Activated CD8-positive, alpha-beta memory T cell treated with anti-CD3 and anti-CD28 coated beads, Interleukin-2, amount 10 ng/mL, durations not matched to agents 7 days and 5 days (primary cell): ENCODE measurements at places on chromosomes 7 and 10.

DNA sequence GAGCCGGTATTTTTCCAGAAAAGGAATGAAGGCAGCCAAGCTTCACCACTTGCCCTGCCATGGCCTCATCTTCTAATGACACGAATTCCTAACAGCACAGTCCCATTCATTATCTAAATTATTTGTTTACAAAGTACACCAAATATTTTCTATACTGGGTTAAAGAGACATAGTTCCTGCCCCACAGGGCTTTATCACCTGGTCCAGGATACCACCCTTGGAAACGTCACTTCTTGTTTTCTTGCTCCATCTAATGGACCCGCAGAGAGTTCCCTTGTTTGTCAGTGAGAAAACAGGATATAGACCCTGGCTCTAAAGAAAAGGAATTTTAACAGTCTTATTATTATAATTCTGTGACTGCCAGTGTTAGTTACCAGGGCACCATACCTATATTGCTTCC, 1165.4 kb downstream of the GATA3 start:
- no peak for DNase-seq

- no peak for DNase-seq
Observed at GRCh38 chr10:14926061-14926470, 27.8 kb downstream of the DCLRE1C start.

DNA sequence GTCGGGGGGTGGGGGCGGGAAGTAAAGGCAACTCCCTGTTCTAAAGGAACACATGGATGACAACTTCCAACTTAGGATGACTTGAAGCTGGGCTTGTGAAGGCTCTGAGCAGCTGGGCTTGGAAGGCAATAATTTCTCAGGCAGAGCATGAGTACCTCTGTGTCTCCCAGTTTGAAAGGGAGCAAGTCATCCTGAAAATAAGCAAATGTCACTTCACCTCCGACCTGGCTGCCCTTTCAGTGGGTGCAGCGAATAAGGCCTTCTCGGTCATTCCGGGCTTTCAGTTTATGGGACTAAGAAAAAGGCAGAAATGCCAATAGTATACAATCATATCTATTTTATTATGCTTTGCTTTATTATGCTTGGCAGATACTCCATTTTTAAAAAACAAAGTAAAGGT, 15.3 kb upstream of the ADAMTS14 start:
- no peak for DNase-seq

GRCh38 chr7:121020249-121020988, 31.9 kb downstream of the CPED1 start:
- no peak for DNase-seq

DNA sequence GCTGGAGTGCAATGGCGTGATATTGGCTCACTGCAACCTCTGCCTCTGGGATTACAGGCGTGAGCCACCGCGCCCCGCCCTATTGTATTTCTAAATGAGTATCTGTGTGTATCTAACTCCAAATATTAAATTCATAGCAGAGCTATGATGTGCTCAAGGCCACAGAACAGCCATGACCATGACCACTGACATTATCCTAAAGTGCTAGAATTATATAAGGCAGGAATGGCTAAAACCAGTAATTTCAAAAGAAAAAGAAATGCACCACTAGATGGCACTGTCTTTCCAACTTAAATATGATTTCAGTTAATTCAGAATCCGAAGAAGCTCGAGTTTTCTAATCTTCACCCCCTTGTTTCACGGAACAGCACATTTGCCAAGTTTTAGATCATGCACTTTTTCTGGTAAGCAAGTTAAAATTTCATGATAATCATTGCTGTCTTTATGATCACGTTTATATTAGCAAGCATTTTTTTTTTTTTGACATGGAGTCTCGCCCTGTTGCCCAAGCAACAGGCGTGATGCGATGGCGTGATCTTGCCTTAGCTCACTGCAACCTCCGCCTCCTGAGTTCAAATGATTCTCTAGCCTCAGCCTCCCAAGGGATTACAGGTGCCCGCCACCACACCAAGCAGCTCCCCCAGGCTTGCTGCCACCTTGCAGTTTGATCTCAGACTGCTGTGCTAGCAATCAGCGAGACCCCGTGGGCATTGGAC, 65.3 kb downstream of the OR13A1 start:
- no peak for DNase-seq

DNA sequence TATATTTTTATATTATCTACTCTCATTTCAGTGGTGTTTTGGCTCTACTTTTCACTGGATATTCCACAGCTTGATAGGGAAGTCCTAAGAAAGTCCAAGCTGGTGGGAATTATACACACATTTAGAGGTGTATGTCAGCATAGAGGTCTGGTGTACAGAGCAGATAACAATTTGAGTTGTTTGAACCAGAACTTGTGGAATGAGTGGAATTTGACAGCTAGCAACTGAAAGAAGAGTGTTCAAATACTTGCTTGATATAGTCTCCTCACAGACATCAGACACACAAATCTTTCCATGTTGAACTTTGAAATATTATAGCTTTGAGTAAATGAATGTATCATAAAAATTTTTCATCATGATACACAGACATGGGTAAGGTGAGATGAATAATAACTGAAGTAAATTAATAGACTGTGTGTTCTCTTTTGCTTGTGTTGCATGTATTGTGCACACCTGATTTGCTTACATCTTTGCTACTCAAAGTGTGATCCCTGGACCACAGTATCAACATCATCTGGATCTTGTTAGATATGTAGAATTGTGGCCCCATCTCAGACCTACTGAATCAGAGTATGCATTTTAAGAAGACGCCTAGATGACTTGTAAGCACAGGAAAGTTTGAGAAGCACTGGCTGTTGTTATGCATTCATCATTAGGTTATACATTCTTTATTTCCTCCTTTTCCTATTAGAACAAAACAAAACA, 91.5 kb downstream of the ABCA13 start:
- DNase-seq: no peak

DNA sequence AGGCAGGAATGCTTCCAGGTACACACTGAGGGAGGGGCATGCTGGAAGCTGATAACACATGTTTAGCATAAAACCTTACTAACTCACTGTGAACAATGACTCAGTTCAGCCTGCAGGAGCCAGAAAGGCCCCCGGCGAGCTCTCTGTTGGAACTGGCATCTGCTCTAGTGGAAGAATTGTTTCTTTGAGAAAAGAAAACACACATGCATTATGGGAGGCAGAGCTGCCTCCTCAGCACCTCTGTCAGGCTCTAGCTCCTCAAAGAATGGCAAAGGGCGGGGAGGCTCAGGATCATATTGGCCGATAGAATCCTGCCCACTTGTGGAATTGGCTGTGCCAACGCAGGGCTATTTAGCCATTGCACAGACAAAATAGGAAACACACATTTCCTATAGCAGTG, 338.3 kb downstream of the CXCL12 start:
- no peak for DNase-seq

DNA sequence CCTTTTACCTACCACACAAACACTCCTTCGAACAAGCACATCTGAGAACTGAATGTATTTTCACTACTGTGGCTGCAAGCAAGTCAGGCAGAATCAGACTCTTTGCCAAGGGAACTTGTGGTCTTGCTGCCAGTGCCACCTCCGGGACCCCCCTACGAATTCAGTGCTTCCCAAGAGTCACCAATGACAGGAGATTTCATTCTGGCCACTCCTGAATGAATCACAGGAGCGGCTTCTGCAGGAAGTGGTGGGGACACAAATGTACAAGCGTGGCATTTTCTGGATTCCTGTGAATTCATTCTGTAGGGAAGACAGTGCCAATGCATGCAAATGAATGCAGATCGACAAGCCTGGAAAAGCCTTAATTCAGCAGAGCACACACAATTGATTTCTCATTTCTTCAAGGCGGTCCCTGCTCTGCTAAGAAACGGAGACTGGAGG, 161.2 kb downstream of the CAMK1D start:
- peak; percentile 11 for DNase-seq

- no peak for DNase-seq
Observed at GRCh38 chr7:26191974-26192479, 8.5 kb downstream of the HNRNPA2B1 start.

- DNase-seq: no peak
Observed at GRCh38 chr10:106768204-106768603, 396.3 kb downstream of the SORCS1 start.

DNA sequence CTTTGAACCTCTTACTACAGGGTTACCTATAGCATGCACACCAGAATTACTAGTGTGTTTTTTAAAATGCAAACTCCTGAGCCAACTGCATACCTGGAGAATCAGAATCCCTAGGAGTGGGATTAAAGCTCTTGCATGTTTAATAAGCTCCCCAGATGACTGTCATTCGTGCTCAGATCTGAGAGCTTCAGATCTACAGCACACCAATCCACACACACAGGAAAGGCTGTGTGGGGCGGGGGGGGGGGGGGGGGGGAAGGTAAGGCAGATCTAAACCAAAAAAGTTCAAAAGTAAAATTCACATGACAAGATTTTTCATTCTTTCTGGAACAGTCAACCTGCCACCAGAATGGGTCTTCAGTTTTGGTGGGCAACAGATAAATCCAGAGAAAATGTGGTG, 5.5 kb downstream of the FAM3C start:
- DNase-seq: no peak

DNA sequence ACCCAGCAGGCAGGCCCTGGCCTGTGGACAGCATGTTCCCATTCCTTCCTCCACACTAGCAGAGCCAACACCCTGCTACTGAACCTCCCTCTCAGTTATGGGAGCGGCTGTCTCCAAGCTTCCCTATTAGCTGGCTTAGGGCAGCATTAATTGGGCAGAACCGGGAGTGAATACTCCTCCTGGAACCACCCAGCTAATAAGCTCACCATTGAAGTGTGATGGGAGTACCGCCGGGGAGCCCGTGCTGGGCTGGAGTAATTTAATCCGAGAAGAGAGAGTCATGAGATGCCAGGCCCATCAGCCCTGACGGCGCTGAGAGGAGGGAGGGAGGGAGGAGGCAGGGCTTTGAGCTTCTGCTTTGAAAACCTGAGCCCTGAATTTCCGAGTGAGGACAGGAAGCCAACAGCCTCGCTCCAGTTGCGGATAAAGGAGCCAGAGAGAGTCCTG, 31.8 kb upstream of the ELFN1 start:
- DNase-seq: no peak

- no peak for DNase-seq
Observed at GRCh38 chr7:136256491-136256890, 279.3 kb upstream of the MTPN start.

- DNase-seq: no peak
Observed at GRCh38 chr7:42080841-42081586, 156.0 kb downstream of the GLI3 start.

DNA sequence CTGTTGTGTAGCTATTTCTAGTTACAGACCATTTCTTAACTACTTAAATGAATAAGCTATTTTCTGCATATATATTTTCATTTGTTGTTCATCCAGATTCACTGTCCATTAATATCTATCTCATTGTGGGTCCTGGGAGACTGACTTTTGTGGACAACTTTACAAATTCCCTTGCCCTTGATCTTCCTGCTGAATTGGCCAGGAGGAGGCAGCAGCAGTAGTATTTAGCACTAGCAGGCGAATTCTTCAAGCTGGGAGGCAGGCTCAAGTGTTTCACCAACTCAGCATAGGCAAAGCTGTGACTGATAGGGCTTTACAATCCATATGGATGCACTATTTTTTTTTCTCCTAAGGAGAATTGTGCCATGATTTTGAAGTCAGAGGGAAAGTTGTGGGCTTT, 461.0 kb upstream of the NRG3 start:
- no peak for DNase-seq

DNA sequence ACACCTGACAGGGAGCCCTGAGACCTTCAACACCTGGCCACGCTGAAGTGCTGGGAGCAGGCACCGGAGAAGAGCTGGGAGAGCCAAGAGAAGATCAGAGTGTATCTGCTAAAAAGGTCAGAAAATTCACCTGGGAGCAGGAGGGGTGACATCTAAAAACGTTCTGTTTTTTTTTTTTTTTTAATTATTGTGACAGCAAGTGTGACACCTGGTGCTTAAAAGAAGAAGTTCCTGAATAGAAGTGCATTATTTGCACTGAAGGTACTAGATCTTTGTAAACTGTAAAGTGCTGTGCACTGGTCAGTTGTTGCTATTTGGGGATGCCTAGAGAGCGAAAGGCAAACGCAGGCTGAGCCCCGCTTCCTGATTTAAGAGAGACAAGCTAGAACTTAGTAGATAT, 422.0 kb downstream of the PLXNA4 start:
- no peak for DNase-seq

GRCh38 chr10:28181478-28182096, 121.3 kb downstream of the MPP7 start:
- no peak for DNase-seq

DNA sequence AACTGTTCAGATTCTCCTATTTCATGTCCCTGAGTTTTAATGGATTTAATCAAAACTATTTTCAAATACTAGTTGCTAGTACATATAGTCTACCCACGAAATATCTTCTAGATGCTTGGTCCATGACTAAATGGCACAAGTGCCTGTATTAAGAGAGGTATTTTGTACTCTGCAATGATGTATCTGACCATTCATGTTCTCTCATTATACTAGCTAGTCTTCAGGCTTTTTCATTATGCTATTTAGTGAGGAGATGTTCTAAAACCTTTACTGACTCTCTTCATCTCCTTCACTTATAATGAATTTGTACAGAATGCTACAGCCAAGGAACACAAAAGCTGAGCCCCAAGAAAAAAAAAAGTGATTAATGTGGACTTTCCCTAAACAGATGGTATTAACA, 222.5 kb downstream of the AHR start:
- DNase-seq: no peak

- DNase-seq: no peak
Observed at GRCh38 chr7:74212661-74213060, 2.9 kb downstream of the LAT2 start.

GRCh38 chr7:750111-750905, 23.2 kb upstream of the PRKAR1B start:
- no peak for DNase-seq

DNA sequence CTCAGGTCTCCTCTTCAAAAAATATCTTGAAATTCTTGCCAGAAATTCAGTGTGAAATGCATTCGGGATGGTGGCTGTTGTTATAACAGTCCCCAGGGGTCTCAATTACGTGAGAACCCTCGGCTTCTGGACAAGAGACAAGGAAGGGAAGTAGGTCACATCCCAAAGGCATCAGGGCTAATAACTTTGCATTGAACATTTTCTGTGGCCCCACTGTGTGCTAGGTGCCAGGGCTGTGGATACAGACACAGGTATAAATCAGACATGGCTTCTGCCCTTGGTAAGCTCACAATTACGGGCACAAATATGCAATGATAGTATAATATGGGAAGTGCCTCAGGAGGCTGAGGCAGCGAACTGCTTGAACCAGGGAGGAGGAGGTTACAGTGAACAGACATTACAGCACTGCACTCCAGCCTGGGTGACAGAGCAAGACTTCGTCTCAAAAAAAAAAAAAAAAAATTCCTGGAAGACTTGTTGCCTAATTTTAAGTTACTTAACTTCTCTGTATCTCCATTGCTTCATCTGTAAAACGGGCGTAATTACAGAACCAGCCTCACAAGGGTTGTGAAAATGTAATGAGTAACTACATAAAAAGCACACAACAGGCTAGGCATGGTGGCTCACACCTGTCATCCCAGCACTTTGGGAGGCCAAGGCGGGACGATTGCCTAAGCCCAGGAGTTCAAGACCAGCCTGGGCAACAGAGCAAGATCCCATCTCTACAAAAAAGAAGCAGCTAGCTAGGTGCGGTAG, 2.5 kb upstream of the RHBDD2 start:
- no peak for DNase-seq

DNA sequence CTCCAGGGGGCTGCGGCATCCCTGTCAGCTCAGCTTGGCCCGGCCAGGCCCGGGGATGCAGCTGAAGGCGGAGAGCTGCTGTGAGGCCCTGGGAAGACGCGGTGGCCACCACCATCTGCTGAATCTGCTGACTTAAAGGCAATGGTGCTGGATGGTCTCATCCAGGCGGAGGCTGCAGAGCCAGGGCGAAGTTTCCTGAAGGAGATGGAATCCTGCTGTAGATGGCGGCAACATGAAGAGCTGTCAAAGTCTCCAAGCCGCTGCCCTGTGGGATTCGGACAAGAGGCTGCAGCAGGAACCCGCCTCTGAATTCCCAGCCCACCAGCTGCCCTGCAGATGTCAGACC, 200.1 kb downstream of the PTPRN2 start:
- DNase-seq: no peak
